ENCODE measurements at places on chromosomes 4 and X.

DNA sequence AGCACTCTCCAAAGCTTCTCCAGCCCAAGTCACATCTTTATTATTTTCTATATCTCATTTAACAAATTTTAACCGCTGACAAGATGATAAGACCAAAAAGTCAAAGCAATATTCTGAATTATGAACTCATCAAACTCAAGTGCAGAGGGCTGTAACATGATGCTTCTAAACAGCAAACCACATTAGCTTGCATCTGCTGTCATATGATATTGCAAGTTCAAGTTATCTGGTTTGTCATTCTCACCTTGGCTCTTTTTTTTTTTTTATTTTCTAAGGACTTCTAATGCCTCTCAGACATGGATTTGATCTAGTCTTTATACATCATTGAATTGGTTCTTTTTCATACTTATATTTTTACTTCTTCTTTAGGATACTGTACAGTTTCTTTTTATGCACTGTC is 93.4 kb downstream of the SLC10A7 start:
- no peak for DNase-seq

- DNase-seq, result no peak
Observed at GRCh38 chrX:103503163-103503852, 16.0 kb downstream of the RAB40A start.

- DNase-seq, result no peak
Observed at GRCh38 chrX:130174045-130174704, 2.4 kb downstream of the RAB33A start.

DNA sequence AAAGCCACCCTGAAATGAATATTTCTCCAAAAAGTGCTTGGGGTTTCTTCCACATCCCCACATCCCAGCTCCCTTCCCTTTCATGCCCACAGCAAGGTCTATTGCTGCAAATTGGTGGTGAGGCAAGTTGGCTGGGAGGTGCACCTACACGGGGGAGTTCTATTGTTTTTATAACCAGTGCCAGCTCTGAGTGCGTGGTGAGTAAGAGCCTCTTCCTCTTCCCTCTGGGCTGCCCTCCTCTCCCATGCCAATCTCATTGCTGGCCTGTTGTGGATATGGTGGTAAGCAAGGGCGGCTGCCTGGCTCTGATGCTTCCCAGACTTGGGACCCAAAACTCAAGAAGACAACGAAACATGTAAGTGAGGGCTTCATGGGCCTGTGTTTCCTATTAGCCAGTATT is 204.3 kb downstream of the SHROOM3 start:
- DNase-seq, result no peak

DNA sequence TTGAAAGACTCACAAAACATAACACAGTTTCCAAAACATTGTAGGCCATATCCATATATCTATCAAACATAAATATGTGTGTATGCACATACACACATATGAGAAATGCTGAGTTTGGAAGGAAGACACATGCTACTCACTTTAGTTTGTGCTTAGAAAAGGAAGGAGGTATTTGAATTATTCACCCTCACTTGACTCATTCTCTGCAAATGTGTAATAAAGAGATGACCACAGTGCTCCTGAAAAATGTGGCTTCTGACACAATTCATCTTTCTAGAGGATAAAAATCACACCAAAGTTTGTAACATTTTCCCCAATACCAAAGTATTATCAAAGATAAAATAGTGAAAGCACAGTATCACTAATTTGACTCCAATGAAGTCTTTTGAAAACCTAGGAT is 950.1 kb downstream of the FAT4 start:
- DNase-seq, result no peak

- no peak for DNase-seq
Observed at GRCh38 chr4:151581570-151581969, 172.6 kb downstream of the FHIP1A start.

DNA sequence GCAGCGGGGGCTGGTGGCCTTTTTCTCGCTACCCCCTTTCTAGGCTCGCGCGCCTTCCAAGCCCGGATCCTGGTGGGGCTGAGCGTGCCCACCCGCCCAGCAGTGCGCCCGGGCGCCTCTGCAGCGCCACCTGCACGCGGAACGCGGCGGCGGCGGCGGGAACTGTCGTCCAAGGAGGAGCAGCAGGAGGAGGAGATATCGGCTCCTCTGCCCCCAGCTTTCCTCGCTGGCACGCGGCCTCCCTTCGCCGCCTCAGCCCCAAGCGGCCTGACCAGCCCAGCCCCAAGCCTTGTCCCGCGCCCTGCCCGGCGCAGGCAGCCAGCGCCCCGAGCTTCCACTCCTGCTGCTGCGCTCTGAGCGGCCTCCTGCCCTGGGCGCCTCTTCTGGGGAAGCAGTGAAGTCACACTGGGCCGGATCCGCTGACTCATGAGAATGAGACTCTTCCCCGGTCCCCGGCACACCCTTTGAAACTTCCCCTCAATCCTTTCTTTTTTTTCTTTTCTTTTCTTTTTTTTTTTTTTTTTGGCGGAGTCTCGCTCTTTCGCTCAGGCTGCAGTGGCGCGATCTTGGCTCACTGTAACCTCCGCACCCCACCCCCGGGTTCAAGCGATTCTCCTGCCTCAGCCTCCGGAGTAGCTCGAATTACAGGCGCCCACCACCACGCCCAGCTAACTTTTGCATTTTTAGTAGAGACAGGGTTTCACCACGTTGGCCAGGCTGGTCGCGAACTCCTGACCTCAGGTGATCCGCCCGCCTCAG is 10.6 kb upstream of the ELF4 start:
- DNase-seq, result peak; percentile 47

- DNase-seq, result no peak
Observed at GRCh38 chr4:178356725-178357124, 914.5 kb upstream of the AGA start.

DNA sequence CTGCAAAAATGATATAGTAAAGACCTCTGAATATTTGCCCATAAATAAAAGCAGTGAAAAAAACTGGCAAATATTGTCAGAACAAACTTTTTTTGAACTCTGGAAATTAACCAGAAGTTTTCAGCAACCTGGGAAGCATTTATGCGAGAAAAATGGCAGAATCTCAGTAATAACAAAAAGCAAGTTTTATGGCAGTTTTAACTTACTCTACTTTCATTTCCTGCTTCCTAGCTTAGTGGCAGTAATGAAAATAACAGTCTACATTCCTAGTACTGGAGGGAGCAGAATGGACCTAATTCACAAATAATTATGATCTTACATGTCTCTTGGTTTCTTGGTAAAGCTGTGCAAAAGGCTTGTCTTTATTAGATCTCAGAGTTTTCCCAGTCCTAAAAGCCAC is 460.1 kb downstream of the NAF1 start:
- no peak for DNase-seq

GRCh38 chrX:10156199-10157031 is at the start of gene CLCN4:
Gene CLCN4 (plus strand): TSS chrX:10156975. CDS start chrX:10185033, 28,058 bp downstream.
- DNase-seq, result no peak

GRCh38 chrX:18348047-18348446 is 6.4 kb downstream of the SCML2 start:
- DNase-seq, result no peak

DNA sequence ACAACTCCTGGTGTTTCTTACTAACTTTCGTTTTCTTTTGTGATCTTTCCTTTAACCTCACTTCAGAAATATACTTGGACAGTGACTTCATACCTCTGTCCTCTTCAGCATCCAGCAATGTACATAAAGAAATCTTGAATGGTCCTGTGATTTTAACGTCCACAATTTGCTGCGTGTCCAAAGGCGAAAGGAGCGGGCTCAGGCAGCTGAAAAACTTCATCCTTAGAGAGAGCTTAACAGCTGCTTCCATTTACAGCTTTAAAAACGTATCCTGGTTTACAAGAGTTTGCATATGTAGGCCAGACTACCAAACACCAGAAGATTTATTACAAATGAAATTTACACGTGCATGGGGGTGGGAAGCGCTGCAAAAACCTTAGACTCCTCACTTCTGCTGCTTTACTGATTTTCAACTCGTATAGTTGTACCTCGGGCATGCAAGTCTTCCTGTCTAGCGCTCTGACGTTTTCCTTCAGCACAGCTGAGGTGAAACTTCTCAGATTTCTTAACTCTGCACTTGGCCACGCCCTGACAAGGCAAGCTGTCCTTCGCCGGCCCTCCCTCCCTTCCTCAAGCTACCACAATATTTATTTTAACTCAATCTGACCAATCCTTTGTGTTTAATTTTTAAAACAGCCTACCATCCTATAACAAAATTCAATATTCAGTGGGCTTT is 406.4 kb downstream of the FAM47A start:
- no peak for DNase-seq

GRCh38 chr4:25424539-25425228 is 47.6 kb downstream of the ANAPC4 start:
- no peak for DNase-seq

DNA sequence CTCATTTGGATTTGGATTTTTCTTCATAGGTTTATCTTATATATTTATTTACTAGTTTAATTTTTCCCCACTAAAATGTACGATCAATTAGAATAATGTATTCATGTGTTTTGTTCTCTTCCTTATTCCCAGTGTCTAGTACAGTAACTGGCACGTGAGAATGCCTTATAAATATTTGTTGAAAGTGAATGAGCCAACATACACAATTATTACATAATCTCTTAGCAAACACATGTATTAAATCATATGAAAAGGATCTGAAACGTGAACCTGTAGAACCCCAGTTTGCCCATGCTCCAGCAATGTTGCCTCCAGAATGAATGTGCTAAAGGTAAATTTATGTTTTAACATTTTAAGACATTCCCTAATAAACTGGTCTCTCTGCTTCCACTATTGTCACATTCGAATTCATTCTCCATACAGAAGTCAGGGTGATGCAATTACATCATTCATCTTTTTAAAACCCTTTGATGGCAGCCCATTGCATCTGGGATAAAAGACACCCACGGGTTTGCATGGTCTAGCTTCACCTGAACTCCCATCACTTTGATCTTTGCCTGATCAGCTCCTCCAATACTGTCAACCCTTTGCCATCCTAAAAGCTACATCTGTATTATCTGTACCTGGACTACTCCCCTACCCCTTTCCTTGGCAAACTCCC is 30.7 kb upstream of the AREG start:
- DNase-seq, result no peak

GRCh38 chr4:91630054-91630453 is 673.7 kb upstream of the GRID2 start:
- no peak for DNase-seq

DNA sequence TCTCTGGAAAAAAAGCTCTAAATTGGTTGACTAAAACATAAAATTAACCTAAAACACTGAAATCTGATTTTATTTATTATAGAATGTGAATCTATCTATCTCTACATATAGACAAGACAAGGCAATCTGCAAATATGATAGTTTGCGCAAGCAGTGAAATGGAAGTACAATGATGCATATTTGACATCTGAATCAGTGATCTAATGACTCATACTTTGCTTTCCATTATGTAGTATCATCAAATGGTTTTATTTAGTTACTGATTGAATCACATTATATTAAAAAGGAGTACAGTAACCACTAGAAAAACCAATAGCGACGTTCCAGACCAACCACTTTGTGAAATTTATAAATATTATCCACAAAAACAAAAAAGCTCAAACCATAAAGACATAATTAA is 1969.3 kb downstream of the PCDH7 start:
- no peak for DNase-seq

DNA sequence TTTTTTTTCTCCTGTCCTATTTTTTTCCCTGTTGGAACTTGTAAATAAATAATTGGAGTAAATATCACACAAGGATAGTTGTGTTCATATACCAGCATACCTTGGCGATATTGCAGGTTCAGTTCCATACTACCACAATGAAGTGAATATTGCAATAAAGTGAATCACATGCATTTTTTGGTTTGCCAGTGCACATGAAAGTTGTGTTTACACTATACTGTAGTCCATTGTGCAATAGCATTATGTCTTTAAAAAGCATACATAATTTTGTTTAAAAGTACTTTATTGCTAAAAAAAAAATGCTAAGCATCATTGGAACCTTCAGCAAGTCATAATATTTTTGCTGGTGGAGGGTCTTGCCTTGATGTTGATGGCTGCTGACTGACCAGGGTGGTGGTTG is 88.6 kb downstream of the GSTCD start:
- no peak for DNase-seq

- DNase-seq, result no peak
Observed at GRCh38 chr4:4496592-4497372, 45.1 kb downstream of the STX18 start.

- no peak for DNase-seq
Observed at GRCh38 chr4:184348311-184349233, 125.8 kb downstream of the IRF2 start.

DNA sequence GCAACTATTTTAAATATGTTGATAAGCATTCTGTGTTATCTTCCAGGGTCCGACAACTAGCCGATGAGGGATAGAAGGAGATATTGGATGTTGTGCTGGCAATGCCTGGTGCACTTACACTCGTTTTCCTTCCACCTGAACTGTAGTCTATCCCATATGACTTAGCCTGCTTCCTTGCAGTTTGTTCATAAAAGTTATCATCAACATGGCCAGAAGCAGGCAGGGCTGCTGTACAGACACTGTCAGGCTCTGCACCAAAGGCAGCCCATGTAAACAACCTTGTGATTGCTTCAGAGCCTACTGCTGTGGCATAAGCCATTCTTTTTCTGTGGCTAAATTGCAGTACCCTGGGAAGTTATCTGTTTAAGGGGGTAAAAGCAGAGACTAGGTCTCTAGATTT is 1.6 kb downstream of the MAPK10 start:
- DNase-seq, result no peak

DNA sequence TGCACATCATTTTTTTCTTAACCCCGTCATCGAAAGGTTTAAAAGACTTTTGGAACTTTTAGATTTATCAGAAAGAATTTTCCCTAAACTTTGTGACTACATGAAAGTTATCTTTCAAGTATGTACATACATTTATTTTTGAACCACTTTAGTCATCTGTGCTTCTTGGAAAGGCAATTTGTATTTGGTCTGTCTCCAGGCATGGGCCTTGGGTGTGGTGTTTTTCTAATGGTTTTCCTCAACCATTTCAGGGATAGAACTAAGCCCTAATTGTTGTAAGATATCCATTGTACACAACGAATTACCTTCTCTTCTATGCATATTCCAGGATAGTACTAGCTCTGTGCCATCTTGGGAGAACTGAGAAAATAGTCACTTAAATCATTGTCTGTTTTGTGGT is 191.5 kb upstream of the RPL34 start:
- DNase-seq, result no peak

DNA sequence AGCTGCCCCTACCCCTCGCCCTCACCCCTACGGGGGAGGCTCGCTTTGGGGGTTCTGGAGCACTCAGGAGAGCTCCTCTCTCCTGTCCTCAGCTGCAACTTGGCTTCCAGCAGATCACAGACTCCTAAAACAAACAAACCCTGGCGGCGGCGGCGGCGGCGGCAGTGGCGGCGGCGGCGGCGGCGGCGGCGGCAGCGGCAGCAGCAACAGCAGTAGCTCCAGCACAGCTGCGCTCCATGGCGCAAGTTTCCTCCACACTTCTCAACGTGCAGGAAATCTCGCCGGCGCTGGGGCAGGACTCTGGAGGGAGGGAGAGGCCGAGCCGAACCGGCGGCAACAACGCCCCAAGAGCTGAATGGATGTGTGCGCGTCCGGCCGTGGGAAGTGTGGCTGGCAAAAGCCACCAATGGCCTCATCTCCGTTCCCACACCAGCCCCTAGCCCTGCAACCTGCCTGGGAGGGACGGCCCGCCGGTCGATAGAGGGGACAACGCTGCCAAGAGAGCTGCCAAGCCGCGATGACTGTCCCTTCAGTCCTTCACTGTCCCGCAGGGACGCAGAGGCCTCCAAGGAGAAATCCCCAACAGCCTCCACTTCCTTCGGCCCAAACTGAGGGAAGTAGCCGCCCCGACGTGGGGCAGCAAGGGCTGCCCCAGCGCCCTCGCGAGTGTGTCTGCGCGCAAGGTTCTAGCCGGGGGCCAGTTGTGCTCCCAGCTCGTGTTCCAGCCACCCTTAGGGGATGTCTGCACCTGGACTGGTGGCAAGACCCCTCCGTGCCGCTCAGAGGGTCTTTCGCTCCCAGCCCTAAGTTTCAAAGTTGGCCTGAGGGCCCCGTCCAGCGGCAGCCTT is 775 bp downstream of the SHROOM4 start:
- no peak for DNase-seq
